ENCODE measurements at places on chromosomes 16 and 17.

- DNase-seq = no peak
These were observed 25.3 kb downstream of the MBTPS1 start for GRCh38 chr16:84091460-84091859.

GRCh38 chr16:30523768-30524574 is 2.4 kb downstream of the ZNF768 start:
- DNase-seq = no peak

- no peak for DNase-seq
These were observed 340.1 kb downstream of the ABCC12 start for GRCh38 chr16:47815655-47816054.

DNA sequence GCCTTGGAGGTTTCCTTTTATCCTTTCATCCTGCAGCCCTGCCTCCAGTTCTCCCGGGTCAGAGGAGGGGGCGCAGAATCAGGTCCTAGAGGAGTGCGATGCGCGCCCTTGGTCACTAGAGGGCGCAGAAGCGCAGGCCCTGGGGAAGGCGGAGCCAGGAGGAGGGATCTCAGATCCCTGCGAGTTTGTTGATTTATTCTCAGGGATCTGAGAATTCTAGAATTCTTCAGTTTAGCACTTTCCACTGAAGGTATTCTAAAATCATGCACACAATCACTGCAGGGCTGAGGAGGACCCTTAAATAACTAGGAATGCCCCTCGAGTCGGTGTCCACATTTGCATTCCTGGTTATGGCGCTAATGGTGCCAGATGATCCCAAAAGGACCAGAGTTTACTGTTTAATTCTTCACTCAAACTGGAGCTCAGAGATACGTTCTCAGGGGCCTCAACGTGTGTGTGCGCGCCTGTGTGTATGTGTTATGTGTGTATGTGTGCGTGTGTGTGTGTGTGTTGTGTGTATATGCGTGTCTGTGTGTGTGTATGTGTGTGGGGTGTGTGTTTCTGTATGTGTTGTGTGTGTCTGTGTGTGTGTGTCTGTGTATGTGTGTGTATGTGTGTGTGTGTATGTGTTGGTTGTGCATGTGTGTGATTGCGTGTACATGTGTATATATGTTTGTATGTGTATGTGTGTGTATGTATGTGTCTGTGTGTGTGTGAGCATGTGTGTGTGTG is 6.9 kb upstream of the ELAC2 start:
- DNase-seq = no peak

DNA sequence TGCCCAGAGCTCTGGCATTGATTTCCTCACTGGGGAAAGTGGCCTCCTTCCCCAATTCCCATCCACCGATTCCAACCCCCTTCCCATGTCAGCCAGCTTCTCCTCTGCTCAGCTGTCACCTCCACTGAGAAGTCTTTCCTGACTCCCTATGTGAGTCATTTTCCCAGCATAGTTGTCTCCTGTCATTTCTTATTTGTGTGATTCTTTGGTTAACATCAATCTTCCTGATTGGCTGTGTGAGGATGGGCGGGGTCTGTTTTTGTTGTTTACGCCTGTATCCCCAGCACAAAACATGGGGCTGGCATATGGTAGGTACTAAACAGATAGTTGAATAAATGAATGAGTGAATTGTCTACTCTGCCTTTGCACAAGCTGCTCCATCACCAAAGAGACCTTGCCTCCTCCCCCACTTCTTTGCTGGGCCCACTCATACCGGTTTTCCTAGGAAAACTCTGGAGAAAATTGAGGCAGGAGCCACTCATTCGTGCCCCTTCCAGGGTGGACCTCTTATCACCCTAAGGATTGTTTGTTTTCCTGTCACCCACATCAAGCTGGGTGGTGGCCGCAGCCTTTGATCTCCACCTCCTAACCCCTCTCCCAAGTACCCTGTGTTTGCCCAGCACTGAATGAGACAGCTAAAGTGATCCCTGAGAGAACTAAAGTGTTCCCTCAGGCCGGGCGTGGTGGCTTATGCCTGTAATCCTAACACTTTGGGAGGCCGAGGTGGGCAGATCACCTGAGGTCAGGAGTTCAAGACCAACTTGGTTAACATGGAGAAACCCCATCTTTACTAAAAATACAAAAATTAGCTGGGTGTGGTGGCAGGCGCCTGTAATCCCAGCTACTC is 1.2 kb upstream of the GRB7 start:
- no peak for DNase-seq

DNA sequence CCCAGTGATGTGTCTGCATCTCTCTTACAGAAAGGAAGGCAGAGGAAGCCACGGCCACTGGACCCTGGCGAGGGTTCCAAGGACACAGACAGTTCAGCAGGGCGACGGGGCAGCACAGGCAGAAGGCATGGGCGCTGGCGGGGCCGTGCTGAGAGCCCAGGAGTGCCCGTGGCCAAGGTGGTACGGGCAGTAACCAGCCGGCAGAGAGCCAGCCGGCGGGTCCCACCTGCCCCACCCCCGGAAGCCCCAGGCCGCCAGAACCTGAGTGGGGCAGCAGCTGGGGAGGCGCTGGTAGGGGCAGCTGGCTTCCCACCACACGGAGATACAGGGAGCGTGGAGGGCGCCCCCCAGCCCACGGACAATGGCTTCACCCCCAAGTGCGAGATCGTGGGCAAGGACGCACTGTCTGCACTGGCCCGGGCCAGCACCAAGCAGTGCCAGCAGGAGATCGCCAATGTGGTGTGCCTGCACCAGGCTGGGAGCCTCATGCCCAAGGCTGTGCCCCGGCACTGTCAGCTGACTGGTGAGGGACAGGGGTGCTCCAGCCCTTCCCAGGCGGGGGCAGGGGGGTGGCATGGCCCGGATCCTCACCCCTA is 7.8 kb downstream of the XYLT2 start:
- no peak for DNase-seq

GRCh38 chr16:16108759-16109158 is 114.5 kb downstream of the ABCC6 start:
- DNase-seq = no peak

GRCh38 chr17:17298108-17298507 is 5.1 kb upstream of the NT5M start:
- no peak for DNase-seq

DNA sequence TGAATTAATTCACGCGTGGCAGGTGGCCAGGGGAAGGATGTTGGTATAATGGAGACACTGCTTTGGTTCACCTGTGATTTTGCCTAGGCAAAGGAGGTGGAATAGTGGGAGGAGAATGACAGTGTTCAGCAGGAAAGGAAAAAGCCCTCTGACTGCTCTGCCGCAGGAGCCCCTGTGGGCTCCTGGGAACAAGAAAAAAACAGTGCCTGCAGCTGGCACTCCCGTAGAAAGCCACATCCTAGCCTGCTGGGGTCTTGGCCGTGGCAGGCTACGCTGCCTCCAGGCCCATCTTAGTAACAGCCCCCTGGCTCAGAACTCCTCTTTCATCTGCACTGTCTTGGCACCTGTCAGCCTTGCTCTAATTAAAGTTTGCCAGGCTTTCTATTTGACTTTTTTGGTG is 20.6 kb downstream of the ADORA2B start:
- DNase-seq = no peak

DNA sequence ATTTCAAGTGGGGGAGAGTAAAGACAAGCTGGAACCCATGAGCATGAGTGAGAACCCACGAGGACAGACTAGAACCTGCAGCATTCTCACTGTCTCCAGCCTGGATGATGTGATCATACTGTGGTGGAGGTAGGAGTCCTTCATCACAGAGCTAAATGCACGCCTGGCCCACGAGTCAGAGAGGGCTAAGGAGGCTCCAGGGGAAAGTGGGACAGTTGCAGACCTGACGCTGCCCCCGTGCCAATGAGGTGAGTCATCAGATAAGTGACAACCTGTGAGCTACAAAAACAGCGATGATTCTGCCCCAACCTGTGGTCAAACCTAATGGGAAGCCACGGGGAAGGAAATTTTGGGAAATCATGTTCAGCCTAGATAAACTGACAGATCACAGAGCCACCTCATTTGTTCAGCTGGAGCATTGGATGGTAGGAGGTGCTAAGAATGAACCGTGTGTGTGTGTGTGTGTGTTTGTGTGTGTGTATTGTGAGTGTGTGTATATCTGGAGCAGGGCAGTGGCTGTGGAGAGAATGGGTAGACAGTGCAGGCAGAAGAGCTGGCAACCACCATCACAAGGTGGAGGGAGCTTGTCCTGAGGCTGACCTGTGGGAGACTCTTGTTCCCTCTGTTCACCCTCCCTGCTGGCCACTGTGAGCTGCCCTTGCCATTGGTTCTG is 131.8 kb downstream of the UTP18 start:
- no peak for DNase-seq

Data from GM04503 (cell line).